A549 treated with AZD2906 at 1 μM for 4 hours (cell line): ENCODE measurements at places on chromosomes 2 and 18. TPM values are rescaled to one million over a fixed set of nuclear protein-coding genes. Genes with fewer than 3 reads are reported as not detected.

CD8B gene
- total RNA-seq, result not detected in 5 replicates

CAPN14 gene
- 0.01 to 0.04 TPM (median 0.03 TPM) in 5 replicates for total RNA-seq

ABCB11 gene
- 0.01 to 0.06 TPM (median 0.02 TPM) in 5 replicates for total RNA-seq

FAM110C gene
- total RNA-seq, result 0.17 to 0.40 TPM (median 0.32 TPM) in 5 replicates

CLEC4F gene
- total RNA-seq, result not detected in 5 replicates

TSPYL6 gene
- not detected in 5 replicates for total RNA-seq

CERKL gene
- total RNA-seq, result 0.30 to 0.46 TPM (median 0.33 TPM) in 5 replicates

SPP2 gene
- total RNA-seq, result not detected in 5 replicates

AMER3 gene
- not detected in 5 replicates for total RNA-seq

PXDN gene
- 11.5 to 17.4 TPM (median 15.5 TPM) in 5 replicates for total RNA-seq

UNC80 gene
- not detected in 5 replicates for total RNA-seq

MC4R gene
- total RNA-seq, result not detected in 5 replicates

ATOH8 gene
- total RNA-seq, result 19.8 to 30.1 TPM (median 27.1 TPM) in 5 replicates

TMEM169 gene
- 0.22 to 0.37 TPM (median 0.29 TPM) in 5 replicates for total RNA-seq

ZSWIM2 gene
- not detected in 5 replicates for total RNA-seq

COLEC11 gene
- 0.31 to 0.82 TPM (median 0.53 TPM) in 5 replicates for total RNA-seq

GREB1 gene
- 2.3 to 4.1 TPM (median 3.5 TPM) in 5 replicates for total RNA-seq

DCDC2C gene
- 0.15 to 0.82 TPM (median 0.40 TPM) in 5 replicates for total RNA-seq

UPP2 gene
- total RNA-seq, result not detected in 5 replicates

CNNM4 gene
- total RNA-seq, result 8.4 to 10.2 TPM (median 9.9 TPM) in 5 replicates

CNTNAP5 gene
- not detected in 5 replicates for total RNA-seq

CFAP65 gene
- total RNA-seq, result 0.11 to 0.32 TPM (median 0.17 TPM) in 5 replicates

AQP12A gene
- total RNA-seq, result not detected in 5 replicates

NXPH2 gene
- not detected in 5 replicates for total RNA-seq

DCTN1 gene
- 112 to 150 TPM (median 144 TPM) in 5 replicates for total RNA-seq

PPP1R1C gene
- 1.3 to 2.1 TPM (median 1.6 TPM) in 5 replicates for total RNA-seq

GALNT13 gene
- 6.5 to 13.4 TPM (median 8.3 TPM) in 5 replicates for total RNA-seq

TMEM37 gene
- total RNA-seq, result 2.1 to 2.8 TPM (median 2.6 TPM) in 5 replicates

ITPRIPL1 gene
- total RNA-seq, result not detected in 5 replicates

CYTIP gene
- total RNA-seq, result 0.05 to 0.10 TPM (median 0.08 TPM) in 3 of 5 replicates, not detected in the others

TACR1 gene
- total RNA-seq, result 0.02 to 0.13 TPM (median 0.05 TPM) in 5 replicates

CHRND gene
- not detected in 5 replicates for total RNA-seq

ABCA12 gene
- 0.15 to 0.43 TPM (median 0.23 TPM) in 5 replicates for total RNA-seq

SUCLG1 gene
- total RNA-seq, result 90.7 to 96.0 TPM (median 93.5 TPM) in 5 replicates

SLC23A3 gene
- 0.13 to 0.63 TPM (median 0.41 TPM) in 5 replicates for total RNA-seq

DES gene
- 0.14 to 0.69 TPM (median 0.27 TPM) in 5 replicates for total RNA-seq
